AG09309 (cell line): ENCODE measurements at places on chromosomes 1 and 21.

DNA sequence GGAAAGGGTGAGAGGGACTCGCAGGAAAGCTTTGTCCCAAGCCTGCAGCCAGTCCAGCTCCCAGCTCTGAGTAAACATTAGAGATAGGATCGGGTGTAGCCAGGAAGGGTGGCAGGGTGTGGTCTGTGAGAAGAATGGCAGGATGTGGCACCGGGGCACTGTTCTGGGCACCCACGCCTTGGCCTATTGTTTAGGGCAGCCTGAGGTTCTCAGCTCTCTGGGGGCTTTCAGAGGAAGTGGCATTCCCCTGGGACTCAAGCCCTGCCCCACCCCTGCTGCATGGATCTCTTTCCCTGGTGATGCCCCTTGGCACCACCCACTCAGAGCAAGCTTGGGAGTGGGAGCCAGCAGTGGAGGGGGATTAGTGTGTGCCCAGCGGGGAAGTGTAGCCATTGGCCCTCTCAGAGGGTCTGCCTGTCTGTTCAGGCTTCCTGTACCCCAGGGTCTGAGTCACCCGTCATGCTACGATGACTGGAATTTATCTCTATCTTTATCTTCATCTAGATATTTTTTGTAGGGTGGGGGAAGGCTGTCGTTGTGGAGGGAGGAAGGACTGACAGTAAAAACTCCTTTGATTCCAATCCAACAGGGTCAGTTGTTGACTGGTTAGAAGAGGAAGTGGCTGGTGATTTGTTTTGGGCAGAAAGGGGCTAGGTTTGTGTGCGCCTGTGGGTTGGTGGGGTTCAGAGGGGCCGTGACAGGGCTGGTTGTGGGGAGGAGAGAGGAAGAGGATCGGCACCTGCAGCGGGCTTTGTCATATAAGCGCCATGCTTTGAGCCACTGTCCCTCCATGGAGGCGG is 31.6 kb downstream of the SOX13 start:
- DNase-seq = no peak

- DNase-seq = no peak
Observed at GRCh38 chr1:18950401-18951026, 6.0 kb downstream of the IFFO2 start.

GRCh38 chr1:74964508-74965102 is 169.6 kb upstream of the LHX8 start:
- DNase-seq = no peak

DNA sequence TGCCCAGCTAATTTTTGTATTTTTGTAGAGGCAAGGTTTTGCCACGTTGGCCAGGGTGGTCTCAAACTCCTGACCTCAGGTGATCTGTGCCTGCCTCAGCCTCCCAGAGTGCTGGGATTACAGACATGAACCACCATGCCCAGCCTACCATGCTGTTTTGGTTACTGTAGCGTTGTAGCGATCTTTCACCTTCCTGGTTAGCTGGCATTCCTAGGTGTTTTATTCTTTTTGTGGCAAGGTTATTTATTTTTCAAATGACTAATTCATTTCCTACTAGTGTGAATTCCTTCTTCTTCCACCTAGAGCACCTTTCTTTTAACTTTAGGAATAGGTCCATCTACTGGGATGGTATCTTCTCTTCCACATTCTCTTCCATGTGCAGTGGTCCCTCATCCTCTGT is 29.3 kb downstream of the TMEM200B start:
- no peak for DNase-seq

GRCh38 chr1:92218559-92218958 is 844 bp downstream of the C1orf146 start:
- no peak for DNase-seq

- no peak for DNase-seq
Observed at GRCh38 chr1:246506367-246506673, 759 bp downstream of the SMYD3 start.

GRCh38 chr1:56199956-56200355 is 379.4 kb downstream of the PLPP3 start:
- no peak for DNase-seq

DNA sequence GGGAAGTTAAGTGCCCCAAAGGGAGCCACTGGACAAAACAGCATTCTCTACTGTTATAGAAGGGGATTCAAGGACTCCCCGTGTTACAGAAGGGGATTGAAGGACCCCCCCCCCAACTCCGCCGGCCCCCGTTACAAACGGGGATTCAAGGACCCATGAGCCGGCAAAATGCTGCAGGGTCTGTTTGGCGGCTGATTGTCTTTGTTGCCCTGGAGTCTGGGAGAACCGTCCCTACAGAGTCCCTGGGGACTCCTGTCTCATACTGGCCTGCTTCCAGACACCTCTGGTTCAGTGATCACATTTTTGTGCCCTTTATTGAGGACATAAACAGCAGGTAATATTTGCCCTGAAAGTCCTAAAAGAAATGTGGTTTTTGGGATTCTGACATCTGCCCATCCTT is 96.4 kb downstream of the SYF2 start:
- DNase-seq = no peak

- DNase-seq = no peak
Observed at GRCh38 chr1:65170511-65171142, 22.6 kb downstream of the AK4 start.

DNA sequence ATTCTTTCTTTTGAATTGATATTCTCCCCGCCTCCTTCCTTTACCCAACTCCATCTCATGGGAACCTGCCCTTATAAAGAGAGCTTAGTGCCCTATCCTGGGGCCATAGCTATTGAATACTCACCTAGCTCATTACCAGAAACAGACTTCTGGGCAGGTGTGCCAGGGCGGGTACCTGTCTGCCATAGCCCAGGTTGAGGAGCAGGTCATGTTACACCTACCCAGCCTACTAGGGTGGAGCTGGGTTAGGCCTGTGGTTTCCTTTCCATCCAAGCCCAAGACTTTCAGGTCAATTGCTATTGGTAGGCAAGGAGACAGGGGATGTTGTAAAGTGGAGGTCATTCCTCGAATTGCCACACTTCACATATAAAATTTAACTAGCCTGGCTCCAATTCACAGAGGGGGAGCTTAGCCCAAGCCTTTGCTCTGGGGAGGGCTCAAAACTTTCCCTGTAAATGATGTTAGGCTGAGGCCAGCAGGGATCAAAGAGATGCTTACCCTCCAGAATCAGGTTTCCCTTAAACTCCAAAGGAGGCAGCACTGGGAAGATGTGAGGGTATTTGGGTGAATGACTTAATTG is 87.1 kb upstream of the IPO9 start:
- no peak for DNase-seq

- DNase-seq = no peak
Observed at GRCh38 chr1:21292984-21293536, 2.8 kb upstream of the ECE1 start.

DNA sequence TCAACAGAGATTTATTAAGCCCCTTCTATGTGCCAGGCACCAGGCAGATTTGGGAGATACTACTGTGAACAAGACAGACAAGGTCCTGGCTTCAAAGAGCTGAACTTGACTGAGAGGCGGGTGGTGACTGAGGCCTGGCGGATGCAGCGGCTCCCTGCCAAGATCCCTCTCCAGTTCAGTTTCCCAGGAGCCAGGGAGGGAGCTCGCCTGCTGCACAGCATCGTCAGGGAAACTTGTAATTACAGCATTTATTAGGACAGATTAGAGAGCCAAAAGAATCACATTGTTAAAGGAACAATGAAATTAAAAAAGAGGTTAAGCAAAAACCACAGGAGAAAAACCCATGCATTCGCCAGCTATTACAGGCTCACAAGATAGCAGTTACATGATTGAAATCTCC is 55.3 kb downstream of the ETS2 start:
- DNase-seq = no peak

DNA sequence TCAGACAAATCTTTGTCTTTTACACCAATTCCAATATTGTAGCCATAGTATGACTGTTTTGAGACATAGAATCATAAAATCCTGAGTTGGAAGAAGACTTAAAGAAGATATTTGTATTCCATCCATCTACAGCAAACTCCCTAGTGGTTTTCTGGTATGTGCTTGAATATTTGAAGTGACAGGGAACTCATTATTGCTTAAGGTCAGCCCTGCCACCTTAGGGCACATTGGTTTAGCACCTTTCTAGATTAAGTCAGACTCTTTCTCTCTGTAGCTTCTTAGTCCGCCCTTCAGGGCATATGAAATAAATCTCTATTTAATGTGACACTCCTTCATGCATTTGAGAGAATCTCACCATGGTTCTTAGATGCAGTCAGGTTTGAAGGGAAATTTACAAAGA is 49.8 kb downstream of the PTGER3 start:
- DNase-seq = no peak

GRCh38 chr1:194289569-194290266 is 1103.3 kb upstream of the B3GALT2 start:
- DNase-seq = no peak

GRCh38 chr1:115728341-115728740 is 40.2 kb downstream of the CASQ2 start:
- no peak for DNase-seq

- DNase-seq = no peak
Observed at GRCh38 chr1:239262538-239262937, 123.8 kb upstream of the CHRM3 start.

- DNase-seq = no peak
Observed at GRCh38 chr1:52416811-52417210, 12.4 kb downstream of the PRPF38A start.

- DNase-seq = no peak
Observed at GRCh38 chr1:227786673-227787512, 28.6 kb upstream of the PRSS38 start.

GRCh38 chr1:30172299-30172694 is 551.1 kb downstream of the MATN1 start:
- no peak for DNase-seq

- DNase-seq = peak; percentile 98
Observed at GRCh38 chr21:43585924-43586413, 73.3 kb downstream of the HSF2BP start.

DNA sequence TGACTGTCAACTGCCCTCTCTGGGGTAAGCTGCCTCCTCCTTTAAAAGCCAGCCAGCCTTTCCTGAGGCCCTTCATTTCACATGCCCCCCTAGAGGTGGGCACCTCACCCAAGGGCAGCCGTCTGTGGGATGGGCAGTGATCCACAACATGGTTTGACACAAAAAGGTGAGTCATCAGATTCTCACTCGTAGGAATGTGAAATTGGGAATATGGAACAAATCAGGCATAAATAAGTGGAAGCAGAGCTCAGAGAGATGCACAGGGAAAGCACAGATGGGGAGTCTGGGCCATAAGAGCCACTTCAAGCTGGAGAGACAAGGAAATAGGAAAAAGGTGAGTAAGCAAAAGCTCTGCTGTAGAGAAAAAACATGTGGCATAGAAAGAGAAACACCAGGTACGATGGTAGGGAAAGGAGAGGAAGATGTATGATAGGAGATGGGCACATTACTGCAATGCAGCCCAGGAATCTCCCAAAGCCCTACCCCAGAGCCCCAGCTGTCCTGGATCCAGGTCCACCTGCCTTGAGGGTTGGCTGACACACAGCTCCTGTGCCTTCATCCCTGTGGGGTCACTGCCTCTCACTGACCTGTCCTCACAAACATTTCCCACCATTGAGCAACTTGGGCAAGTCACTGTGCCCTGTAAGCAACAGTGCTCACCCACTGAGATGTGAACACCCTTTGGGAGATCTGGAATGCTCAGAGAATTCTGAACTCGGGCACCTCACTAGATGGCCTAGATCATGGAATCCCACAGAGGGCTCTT is 86.6 kb downstream of the ASTN1 start:
- no peak for DNase-seq

GRCh38 chr1:26038477-26038876 is 7.4 kb downstream of the SLC30A2 start:
- DNase-seq = no peak

- no peak for DNase-seq
Observed at GRCh38 chr1:197884173-197884572, 18.3 kb upstream of the C1orf53 start.

DNA sequence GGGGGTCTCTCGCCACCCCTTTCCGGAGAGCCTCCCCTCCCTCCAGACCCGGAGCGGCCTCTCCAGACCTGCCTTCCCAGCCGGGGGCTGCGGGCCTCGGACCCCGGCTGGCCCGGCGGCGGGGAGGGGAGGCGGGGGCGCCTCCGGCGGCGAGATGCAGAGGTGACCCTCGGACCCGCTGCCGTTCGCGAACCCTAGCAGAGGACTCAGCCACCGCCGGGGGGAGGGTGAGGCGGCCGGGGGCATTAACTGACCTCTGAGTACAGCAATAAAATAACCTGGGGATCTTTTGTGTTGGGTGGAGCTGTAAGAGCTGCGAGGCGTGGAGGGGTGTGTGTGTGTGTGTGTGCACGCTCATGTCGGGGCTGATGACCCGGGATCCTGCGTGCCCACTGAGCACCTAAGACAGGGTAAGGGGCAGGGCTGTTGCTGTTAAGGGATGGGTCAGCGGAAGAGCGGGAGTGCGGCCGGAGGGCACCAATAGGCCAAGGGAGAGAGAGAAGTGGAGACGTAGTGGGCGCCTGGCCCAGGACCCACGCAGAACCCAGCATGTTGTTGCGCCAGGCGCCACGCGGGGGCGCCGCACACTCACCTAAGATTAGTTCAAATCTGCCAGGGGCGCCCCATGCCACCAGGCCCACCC is 6.3 kb downstream of the HAPLN2 start:
- no peak for DNase-seq

GRCh38 chr1:182927693-182928433 is 25.1 kb downstream of the SHCBP1L start:
- DNase-seq = no peak

DNA sequence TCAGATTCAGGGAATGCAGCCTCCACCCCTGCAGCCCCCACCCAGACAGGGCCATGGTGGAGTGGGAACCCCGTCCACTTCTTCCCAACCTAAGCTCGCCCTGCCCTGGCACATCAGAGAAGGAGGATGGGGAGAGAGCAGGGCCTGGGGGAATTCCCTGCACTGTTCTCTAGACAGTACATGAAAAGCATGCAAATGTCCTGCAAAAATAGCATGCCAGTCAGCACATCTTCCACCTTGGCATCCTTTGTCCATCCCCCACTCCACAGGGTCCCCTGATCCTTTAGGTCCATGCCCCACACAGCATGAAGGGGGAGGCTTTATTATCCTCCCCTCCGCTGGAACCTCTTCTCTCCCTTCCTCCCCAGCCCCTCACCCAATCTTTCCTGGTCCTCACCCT is 35.0 kb upstream of the RD3 start:
- DNase-seq = no peak

- DNase-seq = no peak
Observed at GRCh38 chr1:64000021-64000420, 203.4 kb upstream of the UBE2U start.

DNA sequence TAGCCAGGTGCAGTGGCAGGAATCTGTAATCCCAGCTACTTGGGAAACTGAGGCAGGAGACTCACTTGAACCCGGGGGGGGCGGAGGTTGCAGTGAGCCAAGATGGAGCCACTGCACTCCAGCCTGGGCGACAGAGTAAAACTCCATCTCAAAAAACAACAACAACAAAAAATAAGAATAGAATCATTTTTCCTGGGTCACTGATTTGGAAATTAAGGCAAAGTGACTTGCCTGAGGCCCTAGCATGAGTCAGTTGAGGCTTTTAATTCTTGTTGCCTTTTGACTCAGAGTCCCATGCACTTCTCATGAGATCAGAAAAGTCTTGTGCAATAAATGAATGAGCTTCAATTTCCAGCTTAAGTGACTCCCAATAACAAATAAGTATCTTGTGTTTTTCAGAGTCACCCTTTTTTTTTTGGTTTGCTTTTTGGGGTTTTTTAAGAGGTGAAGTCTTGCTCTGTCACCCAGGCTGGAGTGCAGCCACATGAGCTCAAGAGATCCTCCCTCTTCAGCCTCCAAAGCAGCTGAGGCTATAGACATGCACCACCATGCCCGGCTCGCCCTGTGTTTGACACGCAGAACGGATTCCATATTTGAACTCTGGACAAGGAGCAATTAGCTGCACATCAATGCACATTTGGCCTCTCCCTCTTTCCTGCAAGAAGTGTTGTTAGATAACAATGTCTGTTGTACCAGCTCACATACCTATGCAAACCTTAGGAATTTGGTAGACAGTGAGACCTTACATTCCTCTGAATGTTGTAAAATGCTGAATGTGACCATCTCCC is 3.4 kb upstream of the PLEKHM2 start:
- DNase-seq = peak; percentile 92
